ENCODE measurements at places on chromosomes 1 and 21. TPM values are rescaled to one million over a fixed set of nuclear protein-coding genes. Genes with fewer than 3 reads are reported as not detected.

GBP1 gene
- 11.1 TPM for total RNA-seq

CELA2B gene
- 0.83 TPM for total RNA-seq

DDAH1 gene
- 70.6 TPM for total RNA-seq

PLA2G2F gene
- total RNA-seq: not detected

PDE9A gene
- total RNA-seq: 3.9 TPM

TMPRSS15 gene
- not detected for total RNA-seq

CELA3A gene
- total RNA-seq: 13.4 TPM

FABP3 gene
- 3.0 TPM for total RNA-seq

CCDC30 gene
- total RNA-seq: 1.7 TPM

PIGC gene
- total RNA-seq: 7.6 TPM

KRTAP6-2 gene
- total RNA-seq: not detected

ANGPTL3 gene
- total RNA-seq: 220 TPM

CD53 gene
- total RNA-seq: 9.3 TPM

LCE2C gene
- not detected for total RNA-seq

GBP6 gene
- total RNA-seq: not detected

RPF1 gene
- total RNA-seq: 8.6 TPM

TTLL10 gene
- not detected for total RNA-seq

LCE3D gene
- total RNA-seq: not detected

KCNK2 gene
- 0.08 TPM for total RNA-seq

PRDM2 gene
- total RNA-seq: 11.7 TPM

LCE1D gene
- not detected for total RNA-seq

UBE2G2 gene
- total RNA-seq: 43.4 TPM

RGS2 gene
- total RNA-seq: 3.0 TPM

KLHDC7A gene
- total RNA-seq: 8.7 TPM

MAGOH gene
- total RNA-seq: 15.3 TPM

ZYG11A gene
- 0.40 TPM for total RNA-seq

AQP10 gene
- total RNA-seq: not detected

HSPB7 gene
- total RNA-seq: 1.2 TPM

CD84 gene
- 3.2 TPM for total RNA-seq

Data from left lobe of liver (tissue), 2 donors.